ENCODE measurements at places on chromosomes 12 and 14.
A peak's percentile ranks its signal among the peaks of the same experiment; 100 is the strongest.

- DNase-seq: peak; percentile 79
- no peak overlapping the region for H3K4me3 ChIP-seq
- peak overlapping the region; percentile 53 for H3K27ac ChIP-seq
- no peaks in the 10 kb centered on the region for H3K27me3 ChIP-seq
- H3K4me1 ChIP-seq: peaks cover 18% of the 10 kb centered on the region
These were observed 31.9 kb downstream of the FOS start for GRCh38 chr14:75310295-75311111.

- H3K27ac ChIP-seq: no peak overlapping the region
- no peak overlapping the region for H3K4me3 ChIP-seq
- no peaks in the 10 kb centered on the region for H3K27me3 ChIP-seq
These were observed 173.3 kb downstream of the PPM1H start for GRCh38 chr12:62761658-62762057.

DNA sequence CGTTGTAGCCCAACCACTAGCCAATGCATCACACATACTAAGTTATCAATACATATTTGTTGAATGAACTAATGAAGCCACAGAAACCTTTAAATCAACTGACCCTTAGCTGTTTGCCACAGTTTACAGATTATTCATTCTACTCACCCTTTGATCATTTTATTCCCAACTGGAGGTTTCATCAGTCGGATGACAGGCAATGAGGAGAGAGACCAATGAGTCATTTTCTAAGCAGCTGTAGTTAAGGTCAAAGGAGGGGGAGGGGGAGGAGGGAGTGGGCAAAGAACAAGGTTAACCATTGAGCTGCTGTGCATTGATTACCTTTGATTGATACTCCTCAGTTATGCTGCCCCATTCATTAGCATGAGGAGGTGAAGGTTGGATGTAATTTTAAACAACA, 469.5 kb downstream of the VRK1 start:
- no peak overlapping the region for H3K4me3 ChIP-seq
- DNase-seq: peak; percentile 95
- peaks cover 4% of the 10 kb centered on the region for H3K27me3 ChIP-seq
- no peaks in the 10 kb centered on the region for H3K36me3 ChIP-seq

DNA sequence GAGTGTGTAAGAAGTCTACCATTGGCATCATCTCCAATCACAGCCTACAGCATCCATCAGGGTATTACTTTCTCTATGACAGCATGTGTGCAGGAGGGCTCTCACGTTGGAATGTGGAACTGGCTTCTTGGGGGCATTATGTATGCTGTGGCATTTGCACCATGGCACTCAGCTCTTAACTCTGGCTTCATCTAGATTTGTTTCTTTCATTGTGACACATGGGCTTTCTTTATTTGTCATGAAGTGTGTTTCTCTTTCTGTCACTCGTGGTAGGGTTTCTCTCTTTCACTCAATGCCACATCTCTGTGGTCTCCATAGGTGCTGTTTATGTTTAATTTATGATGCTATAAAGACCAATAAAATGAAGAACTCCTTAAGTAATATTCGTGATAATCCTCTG, 191.2 kb upstream of the GARIN2 start:
- H3K4me3 ChIP-seq: no peak overlapping the region
- H3K27ac ChIP-seq: no peak overlapping the region
- H3K4me1 ChIP-seq: no peaks in the 10 kb centered on the region
- no peak for DNase-seq
- no peaks in the 10 kb centered on the region for H3K27me3 ChIP-seq

DNA sequence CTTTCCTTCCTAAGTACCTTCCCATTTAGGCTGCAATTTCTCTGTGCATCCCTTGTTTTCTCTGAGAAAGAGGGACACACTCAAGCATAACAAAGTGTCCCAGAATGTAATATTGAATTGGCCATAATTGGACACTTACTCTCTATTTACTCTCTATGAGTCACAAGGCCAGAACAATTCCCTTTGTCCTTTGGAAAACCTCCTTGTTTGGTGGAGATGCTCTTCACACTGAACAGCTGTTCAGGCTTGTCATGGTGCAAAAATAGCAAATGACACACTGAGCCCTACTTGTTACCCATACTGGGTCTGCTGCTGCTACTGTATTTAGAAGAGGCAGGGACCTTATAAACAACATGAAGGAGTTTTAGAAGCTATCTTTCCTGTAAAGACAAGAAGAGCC, 1590.5 kb upstream of the TMEM132C start:
- DNase-seq: peak; percentile 4
- H3K27ac ChIP-seq: no peak overlapping the region
- H3K36me3 ChIP-seq: no peaks in the 10 kb centered on the region

DNA sequence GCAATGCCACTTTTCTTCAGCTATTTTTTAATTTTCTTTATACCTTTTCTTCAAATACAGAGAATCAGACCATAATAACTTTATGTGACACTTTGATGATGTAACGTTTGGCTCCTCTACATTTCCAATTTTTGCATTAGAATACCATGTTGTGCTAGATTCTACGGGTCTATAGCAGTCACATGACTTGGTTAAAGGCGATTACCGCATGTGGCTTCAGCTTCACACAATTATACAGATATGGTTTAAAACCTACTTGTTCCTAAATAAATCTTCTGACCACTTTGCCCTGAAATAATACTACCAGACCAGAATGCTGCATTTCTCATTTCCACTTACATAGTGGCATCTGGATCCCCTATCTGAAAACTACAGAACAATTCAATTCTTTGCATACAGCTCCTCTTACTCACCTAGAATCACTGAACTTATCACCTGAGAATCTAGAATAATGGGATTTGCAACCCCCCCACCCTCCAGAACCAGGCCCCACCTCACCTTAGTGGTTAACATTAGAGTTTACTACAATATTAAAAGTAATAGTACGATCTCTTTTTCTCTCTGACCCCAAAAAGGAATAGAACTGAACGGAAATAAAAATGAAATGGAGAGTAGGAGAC, 1.3 kb downstream of the MAX start:
- DNase-seq: peak; percentile 15
- H3K4me3 ChIP-seq: peak overlapping the region; percentile 77
- H3K36me3 ChIP-seq: peaks cover 11% of the 10 kb centered on the region
- H3K4me1 ChIP-seq: peaks cover 11% of the 10 kb centered on the region
- no peaks in the 10 kb centered on the region for H3K27me3 ChIP-seq

- no peaks in the 10 kb centered on the region for H3K27me3 ChIP-seq
- peak overlapping the region; percentile 9 for H3K4me3 ChIP-seq
- peaks cover 13% of the 10 kb centered on the region for H3K4me1 ChIP-seq
- DNase-seq: peak; percentile 91
- no peaks in the 10 kb centered on the region for H3K36me3 ChIP-seq
These were observed 1.7 kb upstream of the ANKRD33 start for GRCh38 chr12:51886021-51886710.
